AG09319 (cell line): ENCODE measurements at places on chromosomes 6 and 20.
A peak's percentile ranks its signal among the peaks of the same experiment; 100 is the strongest.

DNA sequence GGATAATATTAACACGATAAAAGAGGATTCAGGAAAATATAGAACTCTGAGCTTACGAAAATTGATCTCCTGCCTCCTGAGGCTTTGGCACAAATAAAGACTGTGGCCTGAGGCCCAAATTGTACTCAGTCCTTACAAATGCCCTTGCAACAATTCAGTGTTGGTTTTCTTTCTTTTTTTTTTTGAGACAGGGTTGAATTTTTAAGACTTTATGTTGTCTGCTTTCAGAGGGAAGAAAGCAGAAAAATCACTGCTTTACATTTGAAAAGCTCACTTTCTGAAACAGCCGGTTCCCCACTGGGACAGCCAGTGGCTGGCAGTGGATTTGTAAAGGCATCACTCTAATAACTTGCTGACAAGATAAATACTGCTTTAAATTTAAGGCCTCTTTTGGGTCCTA is 290.5 kb downstream of the SLC35F1 start:
- DNase-seq: no peak

GRCh38 chr6:30547454-30547853 is 8.8 kb downstream of the GNL1 start:
- no peak for DNase-seq

DNA sequence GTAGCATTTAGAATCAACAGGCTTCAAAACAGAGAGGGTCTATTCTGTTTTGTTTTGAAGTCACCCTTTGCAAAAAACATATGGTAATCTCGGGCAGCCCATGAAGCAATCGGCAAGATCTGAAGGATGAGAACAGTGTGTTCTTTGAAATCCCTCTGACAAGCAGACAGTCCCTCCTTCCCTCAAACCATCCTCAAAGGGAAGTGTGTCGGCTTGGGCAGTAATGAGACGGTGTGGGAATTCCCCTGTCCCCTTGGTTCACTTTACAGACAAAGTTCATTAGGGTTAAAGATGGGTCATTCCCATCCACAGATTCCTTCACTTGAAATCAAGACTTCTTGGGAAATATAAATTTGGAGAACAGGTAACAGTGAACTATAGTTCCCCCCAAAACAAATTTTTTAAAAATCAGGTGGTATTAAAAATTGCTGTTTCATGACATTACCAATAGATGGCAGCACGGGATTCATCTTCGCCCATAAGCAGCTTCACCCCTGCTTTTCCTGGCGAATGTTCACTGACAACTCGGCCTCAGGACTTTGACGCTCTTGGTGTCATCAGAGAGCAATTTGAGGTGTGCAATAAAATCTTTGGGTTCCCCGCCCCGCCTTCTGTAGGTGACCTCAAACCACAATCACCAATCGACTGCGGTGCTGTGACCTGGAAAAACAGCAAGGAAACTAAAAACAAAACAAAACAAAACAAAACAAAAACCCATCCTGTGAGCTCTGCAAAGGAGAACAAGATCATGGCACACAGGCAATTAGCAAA is 159.3 kb upstream of the TNFAIP3 start:
- peak; percentile 59 for DNase-seq

DNA sequence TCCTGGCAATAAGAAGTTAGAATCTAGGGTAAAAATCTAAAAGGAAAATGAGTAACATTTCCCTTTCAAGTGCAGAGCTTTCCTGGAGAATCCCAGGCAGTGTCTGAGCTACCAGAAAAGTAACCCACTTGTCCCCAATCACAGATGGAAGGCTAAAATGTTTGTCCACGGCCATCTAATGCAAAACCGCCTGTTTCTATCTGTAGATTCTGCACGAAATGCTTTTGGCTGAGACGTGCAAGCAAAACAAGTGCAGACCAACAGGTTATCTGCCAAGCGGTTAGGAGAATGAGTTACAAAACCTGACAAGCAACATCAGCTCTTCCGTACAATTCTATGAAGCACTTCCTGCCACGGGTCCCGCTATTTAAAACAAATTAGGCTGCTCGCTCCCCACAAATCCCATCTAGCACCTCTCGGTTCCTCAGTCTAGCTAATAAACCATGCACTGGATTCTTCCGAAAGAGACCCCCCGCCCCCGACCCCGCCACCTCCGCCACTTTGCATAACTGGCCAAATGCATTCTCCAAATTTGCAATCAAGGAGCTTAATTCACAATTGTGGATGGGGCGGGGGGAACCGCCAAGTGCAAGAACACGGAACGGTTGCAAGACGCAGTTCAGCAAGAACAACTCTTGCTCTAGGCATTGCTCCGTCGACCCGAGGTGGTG is 1.4 kb downstream of the ELOVL5 start:
- no peak for DNase-seq

DNA sequence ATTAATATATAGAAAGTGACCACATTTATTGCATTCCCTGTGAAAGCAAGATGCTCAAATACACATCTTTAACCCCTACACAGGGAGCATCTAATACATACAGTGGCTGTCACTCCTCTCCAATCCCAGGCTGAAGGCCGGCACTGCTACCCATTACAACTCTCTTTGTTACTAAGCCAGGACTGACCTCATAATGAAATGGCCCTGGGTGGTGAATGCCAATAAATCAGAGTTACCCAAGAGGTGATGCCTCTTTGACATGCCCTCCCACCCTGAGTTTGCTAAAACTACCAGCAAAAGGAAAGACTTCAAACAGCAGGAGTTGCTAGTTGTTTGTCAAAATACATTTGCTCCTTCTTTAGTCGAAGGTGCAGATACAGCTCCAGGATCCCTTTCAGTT is 214.2 kb downstream of the FOXA2 start:
- no peak for DNase-seq

DNA sequence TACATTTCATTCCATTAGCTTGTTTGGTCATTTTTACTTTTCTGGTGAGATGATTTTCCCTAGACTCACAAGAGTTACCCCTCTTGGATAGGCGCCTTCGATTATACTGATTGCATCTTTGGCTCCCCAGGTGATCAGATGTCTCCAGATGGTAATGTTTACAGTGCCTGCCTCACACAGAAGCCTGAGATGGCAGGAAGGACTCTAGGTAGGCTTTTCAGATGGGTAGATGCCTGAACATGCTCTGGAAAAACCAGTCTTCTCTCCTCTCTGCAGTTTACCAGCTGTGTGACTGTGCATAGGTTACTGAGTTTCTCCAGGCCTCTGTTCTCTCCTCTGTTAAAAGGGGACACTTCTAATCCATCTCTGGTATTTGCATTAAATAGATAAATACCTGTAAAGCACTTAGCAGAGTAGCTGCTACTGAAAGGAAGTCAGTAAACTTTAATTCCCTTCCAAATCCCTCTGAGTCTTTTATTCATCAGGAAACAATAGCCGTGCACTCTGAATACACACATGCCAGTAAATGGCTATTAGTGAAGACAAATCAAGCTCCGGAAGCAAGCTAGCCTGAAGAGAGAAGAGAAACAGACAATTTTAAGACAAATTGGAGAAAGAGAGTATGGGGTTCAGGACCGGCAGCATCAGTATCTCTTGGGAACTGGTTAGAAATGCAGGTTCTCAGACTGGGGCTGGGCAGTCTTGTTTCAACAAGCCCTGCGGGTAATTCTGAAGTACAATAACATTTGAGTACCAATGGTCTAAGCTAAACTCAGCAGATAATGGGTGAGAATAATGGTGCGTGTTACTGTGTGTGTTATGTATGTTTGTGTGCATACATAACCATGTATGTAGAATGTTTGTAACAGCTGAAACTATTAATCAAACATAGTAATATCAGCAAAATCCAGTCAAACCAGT is 139.4 kb downstream of the UST start:
- no peak for DNase-seq

DNA sequence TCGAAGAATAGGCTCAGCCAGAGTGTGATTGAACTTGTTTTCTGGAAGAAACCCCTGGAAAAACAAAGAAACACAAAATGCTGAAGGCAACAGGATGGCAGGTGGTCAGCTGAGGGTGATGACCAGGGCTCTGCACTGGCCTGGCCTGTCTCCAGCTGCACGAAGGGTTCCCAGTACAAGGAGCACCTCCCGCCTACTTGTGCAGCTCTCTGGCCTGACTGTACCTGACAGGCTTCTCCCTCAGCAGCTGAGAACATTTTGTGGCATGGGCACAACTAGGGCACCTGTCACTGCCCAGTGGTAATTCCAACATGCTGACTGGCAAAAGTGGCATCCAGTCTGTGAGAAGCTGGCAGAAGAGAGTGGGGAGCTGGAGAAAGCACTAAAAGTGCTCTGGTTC is 38.8 kb upstream of the EMILIN3 start:
- DNase-seq: no peak

- no peak for DNase-seq
These were observed 12.0 kb downstream of the AARS2 start for GRCh38 chr6:44301106-44301505.

DNA sequence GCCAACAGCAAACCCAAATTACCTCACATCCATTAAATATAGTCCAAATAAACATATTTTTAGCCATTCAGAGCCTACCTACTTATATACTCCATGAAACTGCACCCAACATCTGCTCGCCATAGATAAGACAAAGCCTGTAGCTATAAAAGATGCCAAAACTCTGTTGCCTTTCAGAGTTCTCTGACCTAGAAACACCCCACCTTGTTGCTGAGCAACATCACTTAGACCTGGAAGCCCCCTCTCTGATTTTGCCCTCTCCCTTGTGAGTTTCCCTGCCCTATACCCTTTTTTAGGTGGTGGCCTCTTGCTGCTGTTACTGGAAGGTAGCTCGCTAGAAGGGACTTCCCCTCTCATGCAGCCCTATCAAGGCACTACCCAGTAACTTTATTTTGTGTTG is 27.7 kb upstream of the FBXL4 start:
- no peak for DNase-seq
